ENCODE measurements at places on chromosomes 16 and 17.

- H3K36me3 ChIP-seq: peaks cover 8% of the 10 kb centered on the region
- H3K27me3 ChIP-seq: no peaks in the 10 kb centered on the region
- DNase-seq: no peak
- H3K27ac ChIP-seq: no peak overlapping the region
- H3K4me1 ChIP-seq: peaks cover 8% of the 10 kb centered on the region
- no peak overlapping the region for H3K4me3 ChIP-seq
These were observed 22.5 kb downstream of the ATPAF2 start for GRCh38 chr17:18016426-18016825.

- H3K36me3 ChIP-seq: peaks cover 21% of the 10 kb centered on the region
- peak overlapping the region; percentile 0 for H3K4me3 ChIP-seq
- no peak overlapping the region for H3K27ac ChIP-seq
These were observed 28.9 kb upstream of the ZNF750 start for GRCh38 chr17:82868715-82869131.

DNA sequence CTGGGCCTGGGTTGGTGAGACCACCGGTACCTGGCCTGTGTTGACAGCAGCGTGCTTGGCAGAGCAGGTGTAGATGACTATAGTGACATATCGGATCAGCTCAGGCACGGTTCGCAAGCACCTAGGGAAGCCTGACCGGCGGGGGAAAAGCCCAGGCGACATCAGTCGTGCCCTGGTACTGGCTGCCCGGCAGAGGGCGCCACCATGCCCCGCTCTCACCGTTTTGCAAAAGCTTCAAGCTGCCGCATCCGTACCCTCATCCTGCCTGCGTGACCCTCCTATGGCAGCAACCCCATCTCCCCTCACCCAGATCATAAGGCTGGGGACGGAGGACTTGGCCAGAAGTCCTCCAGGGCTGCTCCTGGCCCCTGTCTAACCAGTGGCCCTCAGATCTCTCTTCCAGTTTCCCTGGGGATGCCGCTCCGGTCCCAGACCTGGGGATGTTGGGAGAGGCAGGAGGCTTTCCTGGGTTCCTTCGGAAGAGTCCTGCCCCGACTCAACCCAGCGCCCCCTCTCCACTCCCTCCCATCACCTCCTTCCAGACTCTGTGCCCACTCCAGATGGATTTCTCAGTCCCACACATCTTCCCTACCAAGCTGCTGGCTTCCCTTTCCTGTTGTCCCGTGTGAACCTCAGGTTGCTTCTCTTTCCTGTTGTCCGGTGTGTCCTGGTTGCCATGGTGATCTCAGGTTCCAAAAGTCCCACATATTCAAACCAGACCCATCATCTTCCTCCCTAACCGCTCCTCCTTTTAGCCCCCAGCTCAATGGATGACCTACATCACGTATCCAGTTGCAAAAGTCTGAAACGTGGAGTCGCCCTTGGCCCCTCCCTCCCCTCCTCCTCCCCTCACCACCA is 13.7 kb downstream of the ALOX12B start:
- peaks cover 100% of the 10 kb centered on the region for H3K27me3 ChIP-seq
- H3K36me3 ChIP-seq: no peaks in the 10 kb centered on the region
- H3K27ac ChIP-seq: no peak overlapping the region

GRCh38 chr16:62041401-62041800 is 5.2 kb upstream of the CDH8 start:
- H3K4me3 ChIP-seq: no peak overlapping the region
- no peak overlapping the region for H3K27ac ChIP-seq
- H3K27me3 ChIP-seq: peaks cover 37% of the 10 kb centered on the region
- H3K36me3 ChIP-seq: no peaks in the 10 kb centered on the region
- peaks cover 15% of the 10 kb centered on the region for H3K4me1 ChIP-seq
- peak; percentile 36 for DNase-seq

- H3K4me1 ChIP-seq: peaks cover 21% of the 10 kb centered on the region
- DNase-seq: no peak
- H3K4me3 ChIP-seq: no peak overlapping the region
These were observed 50.6 kb downstream of the HS3ST3B1 start for GRCh38 chr17:14351493-14351892.

DNA sequence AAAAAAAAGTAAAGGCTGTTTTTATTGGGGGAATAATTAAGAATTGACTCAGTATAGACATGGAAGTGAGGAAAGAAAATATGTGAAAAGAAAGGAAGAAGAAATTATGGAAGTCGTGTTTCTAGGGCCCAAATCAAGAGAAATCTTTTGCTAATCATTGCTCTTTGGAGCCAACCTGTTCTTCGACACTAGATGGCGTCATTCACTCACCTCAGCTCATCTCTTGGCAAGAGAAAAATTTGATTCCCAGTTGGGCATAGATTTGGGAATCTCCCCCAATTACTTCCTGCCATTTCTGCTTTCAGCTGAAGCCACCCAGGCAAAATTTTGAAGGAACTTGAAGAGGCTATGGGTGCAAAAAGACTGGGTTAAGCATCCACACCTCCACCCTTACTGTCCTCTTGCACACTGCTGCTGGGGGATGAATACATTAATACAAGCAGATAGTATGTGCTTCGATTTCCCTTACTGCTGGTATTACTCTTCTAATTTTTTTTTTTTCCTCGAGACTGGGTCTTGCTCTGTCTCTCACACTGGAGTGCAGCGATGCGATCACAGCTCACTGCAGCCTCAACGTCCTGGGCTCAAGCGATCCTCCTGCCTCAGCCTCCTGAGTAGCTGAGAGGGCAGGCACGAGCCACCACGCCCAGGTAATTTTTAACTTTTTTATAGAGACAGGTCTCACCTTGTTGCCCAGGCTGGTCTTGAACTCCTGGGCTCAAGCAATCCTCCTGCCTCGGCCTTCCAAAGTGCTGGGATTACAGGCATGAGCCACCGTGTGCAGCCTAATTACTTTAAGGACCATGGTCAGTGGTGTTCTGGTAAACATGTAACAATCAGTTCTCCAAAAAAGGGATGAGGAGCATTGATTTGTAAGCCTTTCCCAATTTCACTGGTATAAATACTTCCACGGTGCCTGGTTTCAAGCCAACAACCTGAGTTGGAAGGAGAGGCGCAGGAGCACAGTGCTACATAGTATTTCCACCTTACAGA is 13.5 kb downstream of the PSMD7 start:
- no peak overlapping the region for H3K4me3 ChIP-seq
- H3K4me1 ChIP-seq: no peaks in the 10 kb centered on the region
- DNase-seq: peak; percentile 29

- DNase-seq: no peak
- peak overlapping the region; percentile 73 for H3K27ac ChIP-seq
- H3K4me1 ChIP-seq: peaks cover 26% of the 10 kb centered on the region
- H3K27me3 ChIP-seq: peaks cover 6% of the 10 kb centered on the region
- H3K36me3 ChIP-seq: no peaks in the 10 kb centered on the region
These were observed 41.6 kb downstream of the CDH1 start for GRCh38 chr16:68778551-68779231.

DNA sequence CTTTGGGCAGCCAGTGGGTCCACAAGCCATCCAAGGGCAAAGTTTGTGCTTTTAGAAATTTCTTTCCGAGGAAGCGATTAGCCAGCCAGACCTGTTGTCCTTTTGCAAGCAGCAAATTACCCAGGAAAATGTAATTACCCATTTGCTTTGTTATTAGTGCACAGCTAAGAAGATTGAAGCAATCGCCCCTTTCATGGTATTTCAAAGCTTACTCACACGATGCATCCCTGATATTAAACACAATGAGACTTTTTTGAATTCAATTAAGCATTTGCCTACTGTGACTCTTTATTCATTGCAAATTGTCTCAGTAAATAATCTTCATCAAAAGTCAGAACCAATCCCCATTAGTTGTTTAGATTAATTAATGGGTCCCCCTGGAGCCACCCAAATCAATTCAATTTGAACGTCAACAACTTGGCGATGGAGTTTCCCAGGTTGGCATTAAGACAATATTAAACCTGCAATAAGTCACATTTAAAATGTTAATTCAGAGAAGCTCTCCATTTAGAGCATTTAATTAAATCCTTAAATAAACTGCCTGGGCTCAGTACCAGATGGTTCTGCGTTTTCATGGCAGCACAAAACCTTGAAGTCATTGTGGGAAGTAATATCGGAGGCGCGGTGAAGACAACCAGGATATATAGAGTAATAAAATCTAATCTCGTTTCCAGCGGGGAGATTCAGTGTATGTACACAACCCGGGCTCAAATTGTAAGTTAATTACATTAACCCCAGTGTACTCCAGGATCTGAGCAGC is 366.2 kb upstream of the TNRC6C start:
- H3K36me3 ChIP-seq: no peaks in the 10 kb centered on the region
- no peak for DNase-seq
- no peak overlapping the region for H3K4me3 ChIP-seq
- no peak overlapping the region for H3K27ac ChIP-seq
- peaks cover 24% of the 10 kb centered on the region for H3K27me3 ChIP-seq

DNA sequence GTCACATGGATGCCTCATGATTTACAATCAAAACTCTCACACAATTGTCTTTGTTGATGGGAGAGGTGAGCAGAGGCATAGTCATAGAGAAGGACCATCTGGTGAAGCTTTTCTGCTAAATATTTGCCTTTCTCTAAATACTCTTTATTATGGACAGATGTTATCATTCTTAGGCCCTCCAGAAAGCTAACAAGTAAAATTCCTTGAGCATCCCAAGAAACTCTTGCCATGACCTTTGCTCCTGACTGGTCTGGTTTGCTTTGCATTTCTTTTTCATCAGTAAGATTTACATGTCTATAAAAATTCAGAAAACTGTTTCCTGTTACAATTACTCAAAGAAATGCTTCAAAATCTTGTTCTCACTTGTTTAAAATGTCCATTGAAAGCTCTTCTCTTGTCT is 1336.6 kb upstream of the CDH8 start:
- H3K4me3 ChIP-seq: no peak overlapping the region
- no peaks in the 10 kb centered on the region for H3K27me3 ChIP-seq
- H3K27ac ChIP-seq: no peak overlapping the region
- DNase-seq: no peak
- H3K4me1 ChIP-seq: no peaks in the 10 kb centered on the region
- H3K36me3 ChIP-seq: no peaks in the 10 kb centered on the region

GRCh38 chr16:77409311-77409710 is 25.5 kb downstream of the ADAMTS18 start:
- no peak overlapping the region for H3K27ac ChIP-seq
- peaks cover 19% of the 10 kb centered on the region for H3K36me3 ChIP-seq
- no peaks in the 10 kb centered on the region for H3K27me3 ChIP-seq
- peak; percentile 9 for DNase-seq
- H3K4me3 ChIP-seq: no peak overlapping the region
- H3K4me1 ChIP-seq: peaks cover 25% of the 10 kb centered on the region

All from nephron progenitor cell (in vitro differentiated cells).